ENCODE measurements at places on chromosomes 4 and X.

DNA sequence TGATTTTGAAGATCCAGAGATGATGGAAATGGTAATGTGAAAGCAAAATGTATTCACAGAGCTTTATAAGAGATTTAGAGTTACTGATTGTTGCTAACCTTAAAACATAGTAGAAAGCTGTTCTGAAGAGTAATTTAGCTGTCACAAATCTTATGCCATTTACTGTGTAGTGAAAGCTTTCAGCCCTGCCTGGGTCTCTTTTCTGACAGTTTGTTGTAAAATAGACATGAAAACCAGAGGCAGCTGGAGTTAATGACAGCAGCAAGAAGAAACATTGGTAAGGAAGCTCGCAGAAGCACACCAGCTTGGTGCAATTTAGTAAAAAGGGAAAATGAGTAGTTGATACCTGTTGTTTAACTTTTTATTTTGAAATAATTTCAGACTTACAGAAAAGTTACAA lies 21.1 kb downstream of the POLR2B start:
- no peak for DNase-seq

GRCh38 chrX:54446084-54446483 lies 5.9 kb downstream of the TSR2 start:
- no peak for DNase-seq

DNA sequence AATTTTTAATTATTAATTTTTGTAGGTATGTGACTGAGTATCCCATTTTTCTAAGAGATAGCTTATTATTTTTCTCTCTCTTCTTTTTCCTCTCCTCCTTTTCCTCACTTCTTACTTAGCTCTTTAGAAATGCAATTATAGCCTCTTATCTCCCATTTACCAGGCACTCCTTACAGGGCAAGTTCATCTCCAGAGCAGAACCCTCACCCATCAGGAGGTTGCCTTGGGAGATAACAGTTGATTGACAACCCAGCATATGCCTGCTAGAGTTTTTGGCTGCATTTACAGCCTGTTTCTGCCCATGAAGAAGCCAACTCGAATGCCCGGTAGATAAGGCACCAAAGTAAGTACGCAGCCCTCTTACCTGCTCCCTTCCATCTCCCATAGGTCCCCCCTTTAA lies 572.9 kb upstream of the ZFP42 start:
- no peak for DNase-seq

GRCh38 chr4:139887962-139888735 lies 222.5 kb downstream of the MGST2 start:
- DNase-seq = no peak

- no peak for DNase-seq
These were observed 3.2 kb downstream of the PITX2 start for GRCh38 chr4:110619463-110620247.

GRCh38 chr4:14277505-14277904 lies 650.0 kb upstream of the BOD1L1 start:
- no peak for DNase-seq

- no peak for DNase-seq
These were observed 507.9 kb downstream of the SMARCA1 start for GRCh38 chrX:129015381-129015780.

DNA sequence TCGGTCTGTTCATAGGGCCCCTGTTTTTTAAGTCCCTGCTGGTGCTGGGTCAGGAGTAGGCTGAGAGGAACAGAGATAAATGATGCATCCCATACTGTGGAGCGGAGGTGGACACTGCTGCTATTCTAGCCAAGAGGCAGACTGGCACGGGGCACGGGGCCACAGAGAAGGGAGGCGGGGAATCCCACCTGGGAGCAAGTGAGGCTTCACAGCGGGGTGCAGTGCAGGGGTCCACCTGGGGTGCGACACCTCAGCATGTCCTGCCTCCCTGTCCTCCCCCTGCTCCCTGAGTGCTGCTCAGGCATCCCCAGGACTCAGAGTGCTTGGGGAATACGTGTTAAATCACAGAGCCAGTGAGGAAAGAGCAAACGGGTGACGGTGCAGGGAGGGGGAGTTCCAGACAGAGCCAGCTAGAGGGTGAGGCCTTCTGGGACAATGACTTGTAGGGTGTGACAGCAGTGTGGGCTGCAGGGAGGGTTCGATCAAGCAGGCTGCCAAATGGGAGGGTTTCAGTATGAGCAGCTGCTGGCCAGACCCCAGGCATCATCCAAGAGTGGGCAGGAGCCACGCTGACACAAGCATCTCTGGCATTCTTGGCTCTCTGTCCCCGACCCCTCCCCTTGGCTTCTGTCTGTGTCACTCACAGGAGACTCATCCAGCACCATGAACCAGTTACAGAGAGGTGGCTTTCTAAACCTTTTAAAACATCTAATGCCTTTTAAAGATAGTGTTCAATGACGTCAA lies 13.7 kb upstream of the HTRA3 start:
- DNase-seq = no peak

- DNase-seq = no peak
These were observed 97.8 kb downstream of the DOCK11 start for GRCh38 chrX:118593407-118593806.

DNA sequence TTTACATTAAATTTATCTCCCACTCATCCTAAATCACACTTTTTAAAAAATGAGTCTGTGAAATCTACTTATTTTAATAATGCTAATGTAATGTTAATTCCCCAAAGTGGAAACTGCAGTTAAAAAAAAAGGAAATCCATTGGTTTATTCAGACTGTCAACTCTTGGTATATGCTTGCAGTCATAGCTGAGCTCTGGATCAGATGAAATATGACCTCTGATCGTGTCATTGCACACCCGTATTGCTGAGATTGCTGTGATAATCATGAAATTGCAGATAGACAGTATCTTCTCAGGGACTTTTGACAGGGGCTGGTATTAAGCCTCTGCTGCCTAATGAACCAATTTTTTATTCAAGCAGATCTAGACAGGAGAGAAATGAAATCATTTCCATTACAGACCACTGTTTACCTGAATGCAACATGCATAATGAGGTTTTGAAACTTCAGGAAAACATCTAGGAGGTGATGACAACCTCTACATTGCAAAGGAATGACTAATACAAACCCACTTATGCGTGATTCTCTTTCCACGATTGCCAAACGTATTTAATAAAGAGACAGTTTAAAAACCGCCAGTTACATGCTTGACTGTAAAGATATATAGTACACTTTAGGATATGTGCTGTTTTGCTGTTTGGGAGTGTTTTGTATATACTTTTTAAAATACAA lies 138.3 kb upstream of the PUDP start:
- no peak for DNase-seq

Data from C1 segment of cervical spinal cord (tissue), 14 donors.